Activated T-cell treated with anti-CD3 and anti-CD28 coated beads for 4 hours (primary cell): ENCODE measurements at places on chromosomes 16 and 17.

- DNase-seq = no peak
Observed at GRCh38 chr16:49889725-49890397, 33.9 kb upstream of the ZNF423 start.

DNA sequence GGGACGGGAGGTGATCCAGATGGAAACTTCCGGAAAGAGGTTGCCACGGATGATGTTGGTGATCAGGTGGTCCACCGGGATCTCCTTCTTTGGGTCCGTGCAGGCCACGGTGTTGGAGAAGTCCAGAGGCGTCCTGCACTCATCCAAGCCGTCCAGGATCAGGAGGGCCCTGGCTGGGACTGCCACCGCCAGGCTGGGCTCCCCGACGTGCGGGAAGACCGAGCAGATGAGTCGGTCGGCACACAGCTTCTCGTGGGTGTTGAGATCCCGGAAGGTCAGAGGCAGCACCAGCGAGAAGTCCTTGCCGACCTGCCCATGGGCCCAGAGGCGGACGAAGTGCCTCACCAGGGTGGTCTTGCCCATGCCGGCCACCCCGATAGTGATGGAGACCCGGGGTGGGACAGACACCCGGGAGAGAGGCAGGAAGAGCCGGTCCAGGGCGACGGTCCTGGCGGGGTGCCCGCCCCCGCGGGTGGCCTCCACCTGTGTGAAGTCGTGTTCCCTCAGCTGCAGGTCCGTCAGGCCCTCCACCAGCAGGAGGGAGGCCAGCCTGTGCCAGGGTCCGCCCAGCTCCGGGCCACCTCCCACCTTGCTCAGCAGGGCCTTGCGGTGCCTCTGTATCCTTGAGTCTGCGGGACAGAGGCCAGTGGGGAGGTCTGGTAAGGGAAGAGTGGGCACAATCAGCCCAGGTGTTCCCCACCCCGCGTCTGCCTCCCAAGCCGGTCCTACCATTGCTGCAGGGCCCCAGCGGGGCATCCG lies 12.9 kb downstream of the NLRC3 start:
- DNase-seq = no peak

- DNase-seq = no peak
Observed at GRCh38 chr17:73638556-73638955, 5.7 kb downstream of the SDK2 start.

GRCh38 chr16:61419791-61420190 lies 616.4 kb downstream of the CDH8 start:
- DNase-seq = no peak

GRCh38 chr16:9203956-9204355 lies 112.5 kb downstream of the HAPSTR1 start:
- DNase-seq = no peak

GRCh38 chr17:74671031-74671771 lies 41.5 kb downstream of the CD300LF start:
- DNase-seq = peak; percentile 42

DNA sequence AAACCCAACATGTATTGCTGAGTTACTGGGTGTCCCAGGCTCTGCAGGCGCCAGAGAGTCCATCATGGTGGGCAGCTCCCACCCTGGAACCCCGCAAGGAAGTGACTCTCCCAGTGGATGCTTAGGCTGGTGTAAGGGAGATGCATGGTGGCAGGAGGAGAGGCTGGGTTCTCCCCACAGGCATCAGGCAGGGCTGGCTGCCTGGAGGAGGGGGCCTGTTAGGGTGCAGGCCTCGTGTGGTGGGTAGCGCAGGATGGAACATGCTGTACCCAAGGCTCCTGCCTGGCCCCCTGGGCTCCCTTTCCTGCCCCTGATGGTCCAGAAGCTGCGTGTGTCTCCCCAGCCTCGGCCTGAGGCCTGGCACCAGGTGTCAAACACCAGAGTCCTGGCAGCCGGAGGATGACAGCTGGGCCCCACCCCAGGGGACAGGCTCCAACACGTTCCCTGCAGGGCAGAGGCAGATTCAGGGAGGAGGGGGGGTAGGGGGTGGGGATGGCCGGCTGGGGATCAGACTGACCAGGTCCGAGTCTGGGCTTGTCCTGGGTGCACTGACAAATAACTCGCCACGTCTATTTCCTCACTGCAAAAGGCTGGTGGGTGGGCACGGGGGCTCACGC lies 40.2 kb upstream of the CIBAR2 start:
- DNase-seq = no peak

GRCh38 chr17:37066322-37067255 lies 117.8 kb downstream of the AATF start:
- DNase-seq = no peak

DNA sequence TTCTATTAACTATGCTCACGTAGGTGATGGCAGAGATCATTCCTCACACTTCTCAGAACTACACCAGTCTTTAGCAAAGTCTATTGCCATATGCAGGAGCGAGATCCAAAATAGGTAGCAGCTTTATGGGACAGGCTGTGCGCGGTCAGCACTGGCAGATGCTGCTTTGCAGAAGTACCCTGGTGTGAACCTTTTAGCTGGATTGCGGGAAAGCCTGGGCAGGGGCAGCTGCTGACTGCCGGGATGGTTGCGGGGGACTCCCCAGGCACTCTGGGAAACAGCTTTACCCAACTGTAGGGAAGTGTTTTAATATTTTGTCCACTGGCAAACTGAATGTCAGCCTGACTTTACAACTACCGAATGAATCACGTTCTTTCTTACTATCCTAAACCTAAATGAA lies 251.3 kb downstream of the HS3ST3A1 start:
- DNase-seq = no peak

DNA sequence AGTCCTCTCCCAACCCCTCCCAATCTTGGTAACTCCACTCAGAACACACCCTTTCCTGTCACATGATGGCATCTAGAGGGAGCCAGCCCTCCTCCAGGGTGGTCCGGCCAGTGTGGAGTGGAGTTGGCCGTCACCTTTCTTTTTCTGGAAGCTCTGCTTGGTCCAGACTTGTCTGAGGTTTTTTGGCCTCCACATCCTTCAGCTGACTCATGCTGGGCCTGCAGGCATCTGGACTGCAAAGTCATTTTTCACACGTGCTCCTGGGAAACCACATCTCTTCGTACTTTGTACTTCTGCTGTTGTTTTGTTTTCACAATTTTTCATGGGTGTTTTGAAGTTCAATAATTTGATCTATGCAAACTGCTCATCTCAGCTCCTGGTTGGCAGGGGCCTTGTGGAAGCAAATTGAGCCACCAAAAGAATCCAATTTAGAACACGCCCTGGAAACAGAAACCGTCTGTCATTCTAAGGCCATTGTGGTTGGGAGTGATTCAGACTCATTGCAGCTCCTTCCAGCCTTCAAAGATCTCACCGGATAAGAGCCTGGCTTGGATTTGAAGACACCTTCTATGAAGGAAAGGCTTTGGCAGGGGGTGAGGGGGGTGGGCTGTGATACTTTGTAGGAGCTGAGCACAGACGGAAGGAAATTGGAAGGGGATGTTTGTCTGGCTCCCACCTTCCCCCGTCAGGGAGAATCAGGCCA lies 42.4 kb upstream of the NF1 start:
- DNase-seq = no peak

GRCh38 chr16:76278980-76279379 lies 1.8 kb downstream of the CNTNAP4 start:
- no peak for DNase-seq

DNA sequence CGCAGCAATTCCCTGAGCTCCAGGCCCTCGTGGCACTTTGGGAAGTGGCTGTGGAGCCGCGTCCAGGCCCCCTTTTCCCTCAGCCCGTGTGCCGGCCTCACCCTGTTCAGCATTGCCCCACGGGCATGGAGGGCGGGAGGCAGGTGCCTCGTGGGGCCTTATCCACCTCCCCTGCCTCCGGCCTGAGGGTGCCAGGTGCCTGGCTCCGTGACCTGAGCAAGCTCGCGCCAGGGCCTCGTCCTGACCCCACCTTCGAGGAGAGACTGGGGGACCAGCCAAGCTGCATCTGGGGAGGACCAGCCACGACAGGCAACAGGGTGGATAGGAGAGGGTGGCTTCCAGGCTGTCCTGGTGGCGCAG lies 27.0 kb upstream of the AATK start:
- no peak for DNase-seq

DNA sequence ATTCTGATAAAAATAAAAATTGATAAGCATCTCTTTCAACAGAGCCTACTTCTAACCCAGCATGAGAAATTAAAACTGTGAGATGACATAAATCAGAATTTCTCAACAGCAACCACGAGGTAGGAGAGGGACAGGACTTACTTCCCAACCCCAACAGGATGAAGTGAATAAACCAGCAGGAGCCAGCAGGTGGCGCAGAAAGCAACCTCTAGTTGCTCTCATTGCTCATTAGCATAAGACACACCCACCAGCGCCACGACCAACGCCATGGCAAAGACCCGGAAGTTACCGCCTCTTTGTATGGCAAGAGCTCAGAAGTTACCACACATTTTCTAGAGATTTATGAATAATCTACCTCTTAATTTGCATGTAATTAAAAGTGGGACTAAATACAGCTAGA lies 189.4 kb upstream of the CDH8 start:
- DNase-seq = no peak

DNA sequence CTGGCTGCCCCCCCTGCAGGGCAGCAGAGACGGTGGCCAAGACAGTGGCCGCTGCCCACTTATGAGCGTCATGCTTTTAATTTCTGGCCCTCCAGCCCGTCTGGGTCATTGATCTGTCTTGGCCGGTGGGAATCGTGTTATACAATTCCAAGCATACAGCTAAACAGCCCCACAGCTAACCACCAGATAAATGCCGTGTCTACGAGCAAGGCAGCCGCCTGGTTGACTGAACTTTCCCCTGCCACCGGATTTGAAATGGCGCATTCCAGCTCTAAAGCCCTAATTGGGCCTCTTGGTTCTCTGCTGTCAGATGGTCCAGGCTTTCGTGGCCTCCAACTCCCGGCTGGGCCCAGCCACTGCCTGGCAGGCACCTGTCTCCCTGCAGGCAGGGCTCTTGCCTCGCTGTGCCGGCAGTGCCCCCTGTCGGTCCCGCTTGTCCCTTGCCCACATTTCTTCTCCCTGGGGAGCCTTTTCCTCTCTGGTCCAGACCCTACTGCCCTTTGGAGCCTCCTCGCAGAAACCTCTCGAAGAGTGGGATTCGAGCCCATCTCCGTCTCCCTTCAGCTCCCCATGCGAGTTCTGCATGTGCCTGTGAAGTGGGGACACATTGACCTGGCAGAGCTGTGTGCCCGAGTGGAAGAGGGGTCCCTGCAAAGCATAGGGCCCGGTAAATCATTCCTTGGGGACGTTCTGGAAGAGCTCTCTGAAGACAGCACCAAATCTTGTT lies 1.8 kb upstream of the RBFOX3 start:
- DNase-seq = peak; percentile 5

DNA sequence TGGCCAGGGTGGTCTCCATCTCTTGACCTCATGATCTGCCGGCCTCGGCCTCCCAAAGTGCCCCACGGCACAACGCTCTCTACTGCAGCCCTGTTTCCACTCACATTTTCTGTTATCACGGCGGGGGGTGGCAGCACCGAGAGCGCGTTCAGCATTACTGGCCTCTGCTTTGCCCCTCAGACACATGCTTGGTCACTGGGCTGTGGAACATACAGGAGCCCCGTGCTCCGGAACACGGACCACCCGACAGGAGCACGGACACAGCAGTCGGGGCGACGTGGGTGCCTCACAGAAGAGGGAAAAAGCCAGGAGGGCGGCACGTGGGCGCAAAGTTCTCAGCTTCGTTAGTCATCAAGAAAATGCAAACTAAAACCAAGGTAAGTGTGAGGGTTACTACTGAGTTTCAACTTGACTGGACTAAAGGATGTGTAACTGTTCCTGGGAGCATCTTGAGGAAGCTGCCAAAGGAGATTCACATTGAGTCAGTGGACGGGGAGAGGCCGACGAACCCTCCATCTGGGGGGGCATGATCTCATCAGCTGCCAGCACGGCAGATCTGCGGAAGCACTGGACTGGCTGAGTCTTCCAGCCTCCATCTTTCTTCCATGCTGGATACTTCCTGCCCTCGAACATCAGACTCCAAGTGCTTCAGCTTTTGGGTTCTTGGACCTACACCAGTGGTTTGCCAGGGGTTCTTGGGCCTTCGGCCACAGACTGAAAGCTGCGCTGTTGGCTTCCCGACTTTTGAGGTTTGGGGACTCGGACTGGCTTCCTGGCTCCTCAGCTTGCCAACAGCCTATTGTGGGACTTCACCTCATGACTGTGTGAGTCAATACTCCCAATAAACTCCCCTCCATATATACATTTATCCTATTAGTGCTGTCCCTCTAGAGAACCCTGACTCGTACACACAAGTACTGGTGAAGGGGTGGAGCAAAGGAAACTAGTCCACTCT lies 106.8 kb downstream of the ZNF778 start:
- DNase-seq = no peak

GRCh38 chr17:79627766-79628690 lies 17.2 kb upstream of the RBFOX3 start:
- DNase-seq = no peak

GRCh38 chr17:72136692-72137091 lies 15.9 kb downstream of the SOX9 start:
- DNase-seq = no peak

GRCh38 chr17:81018044-81018802 lies 16.7 kb upstream of the BAIAP2 start:
- no peak for DNase-seq

GRCh38 chr16:69171325-69172084 lies 15.5 kb upstream of the SNTB2 start:
- DNase-seq = no peak

DNA sequence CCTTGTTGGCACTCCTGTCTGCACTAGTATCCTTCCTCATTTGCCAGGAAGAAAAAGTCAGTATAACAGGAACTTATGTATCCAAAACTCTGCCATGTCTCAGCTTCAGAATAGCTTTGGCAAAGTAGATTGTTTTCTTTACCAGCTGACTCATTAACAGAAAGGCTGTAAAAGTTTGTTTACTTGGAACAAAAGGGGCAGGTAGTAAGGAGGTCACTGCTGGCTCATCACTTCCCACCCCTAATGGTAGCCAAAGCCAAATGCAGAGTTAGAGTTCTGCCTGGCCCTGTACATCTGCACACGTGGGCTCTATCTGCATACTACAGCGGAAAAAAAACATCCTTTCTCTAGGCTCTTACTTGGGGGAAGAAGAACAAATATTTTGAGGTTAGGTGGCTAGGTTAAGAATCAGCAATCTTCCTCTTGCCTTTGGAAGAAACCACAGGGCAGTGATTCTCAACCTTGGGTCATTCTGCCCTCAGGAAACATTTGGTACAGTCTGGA lies 90.9 kb upstream of the BCAR1 start:
- no peak for DNase-seq

DNA sequence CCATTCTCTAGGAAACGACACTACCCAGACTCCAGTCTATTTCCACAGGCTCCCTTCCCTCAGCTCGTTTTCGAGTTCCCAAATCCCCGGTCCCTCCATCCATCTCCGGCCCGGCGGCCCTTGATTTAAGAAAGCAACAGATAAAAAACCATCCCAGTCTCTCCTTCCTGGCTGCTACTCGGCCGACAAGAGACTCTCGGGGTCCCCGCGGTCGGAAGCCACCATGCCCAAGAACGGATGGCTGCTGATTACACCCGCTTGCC lies 182 bp downstream of the RPL26 start:
- DNase-seq = no peak

DNA sequence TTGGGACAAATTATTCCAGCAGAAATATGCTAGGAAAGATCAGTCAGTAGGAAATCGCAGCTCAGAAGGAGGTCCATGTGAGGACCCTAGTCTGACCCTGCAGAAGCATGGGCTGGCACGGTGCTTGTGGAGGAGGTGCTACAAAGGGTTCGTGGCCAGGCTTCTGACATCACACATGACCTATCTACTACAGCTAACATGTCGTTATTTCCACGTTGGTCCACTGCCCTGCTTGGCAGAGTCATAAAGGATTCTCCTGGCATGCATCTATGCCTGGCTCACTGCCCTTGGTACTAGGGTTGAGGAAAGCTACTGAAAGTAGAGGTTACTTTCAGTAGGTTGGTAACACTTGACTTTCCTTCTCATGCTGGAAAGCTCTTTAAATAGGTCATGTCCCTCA lies 118.1 kb upstream of the SHISA6 start:
- DNase-seq = no peak

- no peak for DNase-seq
Observed at GRCh38 chr16:72128701-72129100, 35.1 kb downstream of the DHX38 start.
